Type B pancreatic cell (in vitro differentiated cells): ENCODE measurements at places on chromosomes 1 and 21.
A peak's percentile ranks its signal among the peaks of the same experiment; 100 is the strongest.

- DNase-seq, result no peak
These were observed 42.0 kb downstream of the CXADR start for GRCh38 chr21:17554679-17555465.

GRCh38 chr1:56584910-56585528 lies 5.7 kb upstream of the PLPP3 start:
- DNase-seq, result no peak

GRCh38 chr1:5754817-5755551 lies 237.2 kb downstream of the NPHP4 start:
- no peak for DNase-seq

- DNase-seq, result no peak
These were observed 19.2 kb upstream of the RCAN3 start for GRCh38 chr1:24483441-24483840.

GRCh38 chr1:19577036-19577435 lies 67.1 kb upstream of the NBL1 start:
- DNase-seq, result no peak

DNA sequence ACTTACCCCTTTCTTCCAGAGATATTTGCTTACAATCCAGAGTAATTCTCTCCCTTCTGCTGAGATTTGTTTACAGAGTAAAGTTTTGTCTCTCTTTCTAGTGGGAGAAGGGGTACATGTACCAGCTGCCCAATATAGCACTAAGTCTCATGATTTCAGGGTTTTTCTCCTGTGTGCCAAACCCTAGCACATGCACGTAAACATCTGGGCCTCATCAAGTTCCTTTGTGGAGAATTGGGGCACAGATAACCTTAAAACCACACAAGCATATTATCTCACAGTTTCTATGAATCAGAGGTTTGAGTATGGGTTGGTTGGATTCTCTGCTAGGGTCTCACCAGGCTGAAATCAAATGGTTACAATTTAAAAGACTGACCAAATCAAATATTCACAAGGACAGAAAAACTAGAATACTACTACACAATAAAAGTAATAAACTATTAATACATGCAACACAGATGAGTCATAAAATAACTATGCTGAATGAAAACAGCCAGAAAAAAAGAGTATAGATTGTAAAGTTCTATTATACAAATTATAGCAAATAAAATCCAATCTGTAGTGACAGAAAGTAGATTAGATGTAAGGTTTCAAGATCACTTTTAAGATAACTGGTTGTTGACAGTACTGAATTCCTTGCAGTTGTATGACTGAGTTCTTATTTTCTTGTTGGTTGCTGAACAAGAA lies 347.4 kb upstream of the PTBP2 start:
- no peak for DNase-seq

DNA sequence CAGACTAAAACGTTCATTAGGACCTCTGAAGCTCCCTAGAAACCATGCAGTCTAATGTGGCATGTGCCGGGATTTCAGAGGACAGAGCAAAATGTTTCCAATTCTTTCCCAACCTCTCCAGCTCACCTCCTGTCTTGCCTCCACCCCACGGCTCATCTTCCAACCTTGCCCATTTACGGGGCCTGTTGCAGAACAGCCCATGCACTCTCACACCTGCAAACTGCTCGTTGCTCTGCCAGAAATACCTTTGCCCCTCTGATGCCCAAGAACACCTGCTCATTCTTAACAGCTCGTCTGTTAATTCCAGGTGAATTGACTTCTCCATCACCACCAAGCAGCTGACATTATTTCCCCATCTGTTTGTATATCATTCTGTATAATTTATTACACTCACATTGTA lies 53.9 kb upstream of the LBR start:
- no peak for DNase-seq

GRCh38 chr1:65817891-65818290 lies 25.2 kb downstream of the PDE4B start:
- DNase-seq, result no peak

DNA sequence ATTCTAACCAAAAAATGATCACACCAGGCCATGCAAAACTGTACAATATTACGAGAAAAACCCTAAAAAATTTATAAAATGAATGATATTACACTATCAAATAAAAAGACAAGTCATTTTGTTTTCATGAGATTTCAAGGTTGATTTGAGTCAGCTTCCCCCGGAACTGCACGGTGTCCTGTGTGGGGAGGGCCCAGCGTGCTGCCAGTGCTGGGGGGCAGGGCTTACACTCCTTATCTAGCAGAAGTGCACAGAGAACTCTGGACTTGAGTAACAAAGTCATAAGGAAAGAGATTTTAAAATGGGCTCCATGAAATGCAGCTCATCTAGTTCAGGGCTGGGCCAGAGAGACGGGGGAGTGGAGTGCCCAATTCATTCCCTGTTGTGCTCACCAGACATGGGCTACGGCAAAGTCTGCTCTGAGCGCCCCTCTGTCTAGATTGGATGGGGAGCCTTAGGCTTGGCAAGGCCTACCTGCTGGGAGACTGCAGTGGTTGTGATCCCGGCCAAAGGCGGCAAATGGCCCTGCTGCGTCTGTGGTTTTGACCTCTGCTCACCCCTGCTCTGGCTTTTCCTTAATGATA lies 50.1 kb downstream of the COQ8A start:
- peak; percentile 54 for DNase-seq

- no peak for DNase-seq
These were observed 6.0 kb downstream of the COL9A2 start for GRCh38 chr1:40310983-40311642.

DNA sequence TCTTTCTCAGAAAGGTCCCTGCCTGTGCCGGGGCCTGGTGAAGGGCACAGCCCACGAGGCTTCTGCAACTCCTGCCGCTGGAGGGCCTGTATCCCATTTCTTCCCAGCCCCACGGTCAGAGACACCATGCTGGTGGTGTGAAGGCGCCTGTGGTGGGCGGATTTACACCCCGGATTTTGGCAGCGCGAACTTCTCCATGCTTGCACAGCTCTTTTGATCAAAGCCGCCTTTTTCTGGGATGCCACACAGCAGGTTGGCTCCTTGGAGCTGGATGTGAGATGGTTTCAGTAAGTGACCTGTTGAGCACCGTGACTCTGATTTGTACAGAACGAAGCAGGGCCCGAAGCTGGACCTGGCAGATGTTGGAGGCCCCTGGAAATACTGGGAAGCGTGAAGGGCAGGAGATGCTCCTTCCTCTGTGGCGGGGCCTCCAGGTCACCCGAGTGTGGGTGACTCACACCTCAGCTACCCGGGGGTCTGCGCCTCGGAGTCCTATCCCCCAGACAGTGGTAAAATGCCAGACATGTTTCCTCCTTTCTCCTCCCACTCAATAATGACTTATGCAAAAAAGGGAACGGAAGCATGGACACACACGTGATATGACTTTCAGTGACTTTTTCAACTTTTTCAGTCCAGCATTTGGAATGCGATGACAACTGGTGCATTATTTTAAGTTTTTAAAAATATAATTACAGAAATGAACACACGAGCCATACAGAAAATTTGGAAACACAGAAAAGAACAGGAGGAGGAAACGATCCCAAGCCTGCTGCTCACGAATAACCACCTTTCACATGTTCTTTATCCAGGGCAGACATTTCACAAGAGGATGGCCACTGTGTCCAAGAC lies 9.0 kb downstream of the UMODL1 start:
- no peak for DNase-seq

DNA sequence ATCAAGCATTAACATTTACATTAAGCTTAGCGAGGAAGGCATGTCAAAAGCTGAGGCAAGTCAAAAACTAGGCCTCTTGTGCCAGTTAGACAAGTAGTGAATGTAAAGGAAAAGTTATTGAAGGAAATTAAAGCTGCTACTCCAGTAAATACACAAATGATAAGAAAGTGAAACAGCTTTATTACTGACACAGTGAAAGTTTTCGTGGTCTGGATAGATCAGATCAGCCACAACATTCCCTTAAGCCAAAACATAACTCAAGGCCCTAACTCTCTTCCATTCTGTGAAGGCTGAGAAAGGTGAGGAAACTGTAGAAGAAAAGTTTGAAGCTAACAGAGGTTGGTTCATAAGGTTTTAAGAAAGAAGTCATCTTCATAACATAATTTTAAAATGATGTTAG lies 131.9 kb downstream of the VAV3 start:
- DNase-seq, result no peak

DNA sequence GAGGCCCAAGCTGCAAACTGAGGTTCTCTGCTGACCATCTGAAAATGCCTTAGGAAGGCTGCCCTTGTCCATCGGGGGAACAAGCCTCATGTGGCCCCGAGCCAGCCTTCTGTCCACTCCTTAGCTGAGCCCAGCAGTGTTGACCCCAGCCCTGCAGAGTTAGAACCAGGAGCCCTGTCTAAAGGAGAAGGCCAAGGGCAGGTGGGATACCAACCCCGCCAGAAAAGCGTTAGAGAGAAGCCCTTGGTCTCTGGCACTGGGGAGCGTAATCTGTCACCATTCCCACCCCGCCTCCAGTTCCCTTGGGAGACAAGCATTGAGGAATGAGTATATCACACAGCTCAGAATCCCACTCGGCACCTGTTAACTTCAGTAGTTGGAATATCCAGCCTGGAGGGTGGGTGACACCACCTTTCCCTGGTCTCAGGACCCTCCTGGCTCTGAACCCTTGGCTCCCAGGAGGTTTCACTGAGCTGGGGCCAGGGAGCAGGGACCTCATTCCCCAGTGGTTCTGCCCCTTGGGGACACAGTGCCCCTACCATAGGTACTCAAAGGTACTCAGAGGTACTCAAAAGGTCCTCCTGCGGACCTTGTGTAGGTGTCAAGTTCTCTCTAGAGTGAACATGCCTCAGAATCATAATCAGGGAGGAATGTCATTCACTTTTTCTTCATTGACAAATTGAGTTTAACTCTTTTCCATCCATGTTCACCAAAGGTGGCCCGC lies 16.4 kb downstream of the ETS2 start:
- no peak for DNase-seq

GRCh38 chr1:10803971-10804820 lies 7.8 kb upstream of the CASZ1 start:
- DNase-seq, result no peak

GRCh38 chr1:69426401-69426800 lies 141.3 kb upstream of the LRRC7 start:
- DNase-seq, result no peak

- no peak for DNase-seq
These were observed 20.9 kb downstream of the UMODL1 start for GRCh38 chr21:42091899-42092508.

- no peak for DNase-seq
These were observed 32.0 kb downstream of the PGBD5 start for GRCh38 chr1:230394134-230394533.

GRCh38 chr1:119683893-119684292 lies 27.8 kb upstream of the PHGDH start:
- no peak for DNase-seq

GRCh38 chr21:29578306-29578705 lies 279.6 kb downstream of the BACH1 start:
- no peak for DNase-seq

- DNase-seq, result no peak
These were observed 17.8 kb upstream of the EPHA2 start for GRCh38 chr1:16173447-16174260.

- no peak for DNase-seq
These were observed 39.8 kb downstream of the VPS26C start for GRCh38 chr21:37227071-37228002.

GRCh38 chr1:207174913-207175312 lies 70.9 kb downstream of the C4BPA start:
- DNase-seq, result no peak

DNA sequence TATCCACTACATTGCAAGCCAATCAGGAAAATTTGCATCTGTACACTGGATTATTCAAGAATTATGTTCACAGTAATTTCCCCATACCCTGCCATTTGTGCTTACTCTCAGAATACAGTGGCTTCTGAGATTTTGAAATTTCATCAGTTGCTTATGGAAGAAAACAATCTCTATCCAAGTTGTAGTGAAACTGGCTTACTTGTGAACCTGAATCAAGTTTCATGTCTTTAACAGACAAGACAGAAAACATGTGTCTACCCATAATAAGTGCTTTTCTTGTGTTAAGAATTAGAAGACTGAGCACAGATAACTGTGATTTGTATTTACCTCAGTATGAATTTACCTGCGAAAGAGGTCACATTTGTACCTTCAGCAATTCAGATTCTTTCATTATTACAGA lies 672.7 kb upstream of the ADGRL2 start:
- no peak for DNase-seq

DNA sequence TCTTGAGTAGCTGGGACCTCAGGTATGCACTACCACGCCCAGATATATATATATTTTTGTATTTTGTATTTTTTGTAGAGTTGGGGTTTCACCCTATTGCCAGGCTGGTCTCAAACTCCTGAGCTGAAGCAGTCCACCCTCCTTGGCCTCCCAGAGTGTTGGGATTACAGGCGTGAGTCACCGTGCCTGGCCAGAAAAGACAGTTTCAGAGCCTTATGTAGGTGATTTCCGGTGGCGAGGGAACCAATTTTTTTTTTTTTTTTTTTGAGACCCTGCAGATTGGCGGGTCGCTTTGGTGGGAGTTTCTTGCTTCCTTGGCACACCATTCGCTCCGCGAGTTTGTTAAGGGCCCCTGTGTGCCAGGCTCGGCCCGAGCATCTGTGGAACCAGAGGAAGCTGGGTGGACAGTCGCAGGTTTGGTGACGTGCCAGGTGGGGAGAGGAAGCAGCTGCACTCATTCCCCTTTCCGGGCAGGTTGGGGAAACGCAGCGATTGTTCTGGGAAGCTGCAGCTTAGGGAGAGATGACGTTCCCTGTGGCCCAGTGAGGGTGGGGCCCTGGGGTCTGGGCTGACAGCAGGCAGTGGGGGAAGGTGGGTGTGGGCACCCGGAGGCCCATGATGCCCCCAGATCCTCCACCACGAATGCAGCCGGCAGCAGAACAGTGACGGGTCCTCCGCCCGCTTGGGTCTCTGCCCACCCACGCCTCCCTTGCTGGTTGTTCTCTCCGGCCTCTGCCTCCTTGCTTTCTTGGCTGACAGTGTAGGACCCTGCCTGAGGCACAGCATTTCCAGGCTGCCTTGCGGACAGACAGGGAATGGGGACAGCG lies 25.1 kb downstream of the SPSB1 start:
- no peak for DNase-seq

- no peak for DNase-seq
These were observed 68.6 kb upstream of the VAV3 start for GRCh38 chr1:108033550-108033951.

- no peak for DNase-seq
These were observed 8.6 kb upstream of the PARS2 start for GRCh38 chr1:54772951-54773350.

DNA sequence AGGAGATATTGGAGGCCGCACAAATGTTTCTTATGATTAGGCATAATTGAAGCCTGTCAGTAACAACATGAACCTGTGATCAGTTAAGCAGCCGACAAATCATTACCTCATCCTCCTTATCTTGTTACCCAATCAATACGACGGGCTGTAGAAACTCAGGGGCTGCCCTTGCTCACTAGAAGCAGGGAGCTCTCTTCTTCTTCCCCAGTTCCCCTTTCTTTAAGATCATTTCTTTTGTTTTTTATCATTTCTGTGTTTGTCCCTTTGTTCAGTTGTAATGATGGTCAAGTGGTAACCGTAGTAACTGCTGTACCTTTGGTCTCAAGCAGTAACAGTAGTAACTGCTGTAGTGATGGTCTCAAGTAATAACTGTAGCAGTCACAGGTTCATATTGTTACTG lies 13.8 kb upstream of the FCGR2A start:
- DNase-seq, result no peak
